Motor neuron (in vitro differentiated cells): ENCODE measurements at places on chromosomes 11 and 22. TPM values are rescaled to one million over a fixed set of nuclear protein-coding genes. Genes with fewer than 3 reads are reported as not detected.

DNA sequence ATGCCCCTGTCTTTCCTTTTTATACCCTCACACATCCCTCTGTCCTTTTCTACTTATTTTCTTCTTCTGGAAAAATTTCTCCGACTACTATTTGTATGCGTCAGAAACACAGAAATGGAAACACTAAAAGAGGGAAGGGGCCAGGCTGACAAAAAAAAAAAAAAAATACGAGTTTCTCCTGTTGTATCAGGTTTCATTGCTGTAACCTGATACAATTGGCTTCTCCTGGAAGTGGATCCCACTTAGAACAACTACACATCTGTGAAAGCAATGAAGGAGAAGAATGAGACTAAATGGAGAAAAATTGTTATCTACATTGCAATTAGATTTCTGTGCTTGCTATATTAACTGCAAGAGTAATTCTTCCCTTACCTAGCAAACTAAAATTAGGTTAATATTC is 393.9 kb downstream of the GUCY1A2 start:
- no peak for ATAC-seq

- no peak for ATAC-seq
These were observed 60.8 kb downstream of the SIK3 start for GRCh38 chr11:117037279-117037974.

- no peak for ATAC-seq
These were observed 70.1 kb upstream of the PHOX2A start for GRCh38 chr11:72313912-72314598.

- no peak for ATAC-seq
These were observed 46.3 kb downstream of the IGLL1 start for GRCh38 chr22:23533771-23534191.

DNA sequence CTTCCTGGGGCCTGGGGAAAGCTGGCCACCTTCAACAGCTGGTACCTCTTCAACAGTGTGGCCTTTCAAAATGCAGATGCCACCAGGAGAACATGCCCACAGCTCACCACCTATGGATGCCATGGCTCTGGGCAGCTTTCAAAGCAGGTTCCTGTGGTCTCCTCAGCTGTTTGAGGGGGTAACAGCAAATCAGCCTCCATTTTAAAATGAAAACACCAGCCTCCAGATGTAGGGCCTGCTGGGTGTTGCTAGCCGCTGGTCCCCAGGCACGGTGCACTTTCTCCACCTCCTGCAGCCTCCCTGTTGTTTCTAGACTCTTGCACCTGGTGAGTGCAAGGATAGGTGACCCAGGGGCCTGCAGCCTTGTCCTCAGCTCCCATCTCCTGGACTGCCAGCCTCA is 10.0 kb downstream of the CDPF1 start:
- ATAC-seq: no peak

The MORC2 gene
- 20.6 and 28.9 TPM in 2 replicates for total RNA-seq

GRCh38 chr11:35721651-35722282 is 59.2 kb downstream of the TRIM44 start:
- ATAC-seq: peak; percentile 20

The C22orf31 gene
- total RNA-seq: 0.77 TPM in 1 of 2 replicates, not detected in the other

- no peak for ATAC-seq
These were observed 2.0 kb downstream of the SYT12 start for GRCh38 chr11:67024966-67025365.

DNA sequence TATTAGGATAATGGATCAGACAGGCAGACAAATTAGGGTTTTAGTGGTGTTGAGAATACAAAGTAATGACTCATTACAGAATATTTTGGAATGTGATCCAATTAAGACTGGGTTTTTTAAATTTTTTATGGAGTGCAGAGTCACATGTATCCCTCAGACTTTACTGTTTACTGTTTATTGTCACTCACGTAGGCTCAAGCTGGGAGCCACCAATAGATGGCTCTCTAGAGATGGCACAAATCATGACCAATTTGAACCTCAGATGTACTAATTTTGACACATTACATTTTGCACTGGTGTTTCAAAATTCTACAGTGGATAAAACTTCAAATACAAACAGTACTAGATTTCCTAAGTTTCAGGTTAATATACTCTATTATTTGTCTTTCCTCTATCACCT is 53.6 kb upstream of the ANO3 start:
- no peak for ATAC-seq

The ARHGAP8 gene
- total RNA-seq: 3.0 and 4.8 TPM in 2 replicates

- peak; percentile 99 for ATAC-seq
These were observed 99.4 kb downstream of the MIAT start for GRCh38 chr22:26756675-26757293.

The PTPN5 gene
- 4.0 and 4.7 TPM in 2 replicates for total RNA-seq

- ATAC-seq: no peak
These were observed 107.5 kb downstream of the NAV2 start for GRCh38 chr11:19820100-19820499.

The CDC45 gene
- 28.3 and 28.7 TPM in 2 replicates for total RNA-seq

DNA sequence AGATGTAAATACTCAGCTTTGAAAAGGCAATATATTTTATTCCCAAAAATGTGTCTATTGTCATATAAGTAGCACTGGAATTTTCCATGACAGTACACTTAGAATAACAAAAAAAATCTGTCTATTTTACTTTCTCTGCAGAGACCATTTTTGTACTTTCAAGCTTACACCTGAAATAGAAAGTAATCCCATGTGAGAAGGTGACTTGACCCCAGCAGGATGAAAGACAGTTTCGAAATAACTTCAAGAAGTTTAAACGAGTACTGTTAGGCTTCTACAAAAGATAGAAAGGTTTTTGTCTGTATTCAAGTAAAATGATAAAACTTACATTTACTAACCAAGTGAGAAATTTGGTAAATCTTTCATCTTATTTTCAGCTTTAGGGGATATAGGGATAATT is 259.9 kb upstream of the CTSC start:
- ATAC-seq: no peak

GRCh38 chr11:24312464-24313238 is 184.2 kb upstream of the LUZP2 start:
- ATAC-seq: no peak

- no peak for ATAC-seq
These were observed 2154.9 kb downstream of the LRRC4C start for GRCh38 chr11:39304586-39304985.

- ATAC-seq: no peak
These were observed 20.7 kb upstream of the SEPTIN5 start for GRCh38 chr22:19693581-19693980.

GRCh38 chr22:18110194-18110953 is at the start of gene TUBA8:
TUBA8 (plus strand) TSS chr22:18110809; CDS start chr22:18110866, 57 bp downstream.
- peak; percentile 83 for ATAC-seq

GRCh38 chr22:49182416-49182815 is 645.3 kb downstream of the BRD1 start:
- ATAC-seq: no peak

DNA sequence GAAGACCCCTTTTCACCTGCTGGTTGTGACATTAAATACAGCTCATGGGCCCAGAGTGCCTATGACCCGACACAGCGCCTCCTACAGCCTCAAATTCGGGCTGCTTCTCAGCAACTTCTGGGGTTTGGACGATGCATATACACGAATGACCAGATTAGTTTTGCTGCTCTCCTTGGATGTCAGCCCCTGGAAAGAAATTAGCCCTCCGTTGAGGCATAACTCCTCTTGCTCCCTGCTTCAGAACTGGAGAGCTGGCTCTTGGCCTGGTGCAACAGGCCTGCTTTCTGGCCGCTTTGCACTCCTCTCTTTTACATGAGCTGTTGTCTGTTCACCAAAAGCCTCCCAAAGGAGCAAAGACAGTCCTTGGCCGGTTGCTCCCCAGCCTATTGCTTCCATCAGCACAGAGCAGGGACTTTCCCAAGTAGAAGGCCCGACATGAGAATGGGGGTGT is 3.3 kb downstream of the TECTA start:
- no peak for ATAC-seq

DNA sequence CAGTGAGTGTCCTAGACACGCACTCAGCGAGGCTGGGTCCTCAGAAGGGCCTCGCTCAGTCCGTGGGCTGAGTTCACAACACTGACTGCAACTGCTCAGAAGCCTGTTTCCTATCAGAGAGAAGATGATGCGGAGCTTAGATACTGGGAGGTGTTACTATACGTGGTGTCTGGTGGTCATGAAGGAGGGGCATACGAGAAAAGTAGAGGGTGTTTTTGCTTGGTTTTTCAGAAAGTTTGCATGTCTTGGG is 9.5 kb upstream of the SERPIND1 start:
- no peak for ATAC-seq

- no peak for ATAC-seq
These were observed 18.9 kb downstream of the ARFGAP2 start for GRCh38 chr11:47157805-47158204.

- ATAC-seq: no peak
These were observed 24.7 kb downstream of the PLEKHA7 start for GRCh38 chr11:16989554-16989953.

The HDAC10 gene
- 9.0 and 11.4 TPM in 2 replicates for total RNA-seq

The HMOX1 gene
- 9.9 and 10.6 TPM in 2 replicates for total RNA-seq

The ARAP1 gene
- 14.2 and 15.2 TPM in 2 replicates for total RNA-seq

The BIRC3 gene
- 0.91 and 1.2 TPM in 2 replicates for total RNA-seq

The TRIM5 gene
- total RNA-seq: 47.9 and 52.6 TPM in 2 replicates

GRCh38 chr11:72984453-72985077 is 157.6 kb downstream of the FCHSD2 start:
- no peak for ATAC-seq

The ART1 gene
- total RNA-seq: 0.28 and 0.39 TPM in 2 replicates

The SLC37A2 gene
- 3.2 and 3.5 TPM in 2 replicates for total RNA-seq

- peak; percentile 21 for ATAC-seq
These were observed 2.0 kb downstream of the PAAF1 start for GRCh38 chr11:73878771-73879170.

DNA sequence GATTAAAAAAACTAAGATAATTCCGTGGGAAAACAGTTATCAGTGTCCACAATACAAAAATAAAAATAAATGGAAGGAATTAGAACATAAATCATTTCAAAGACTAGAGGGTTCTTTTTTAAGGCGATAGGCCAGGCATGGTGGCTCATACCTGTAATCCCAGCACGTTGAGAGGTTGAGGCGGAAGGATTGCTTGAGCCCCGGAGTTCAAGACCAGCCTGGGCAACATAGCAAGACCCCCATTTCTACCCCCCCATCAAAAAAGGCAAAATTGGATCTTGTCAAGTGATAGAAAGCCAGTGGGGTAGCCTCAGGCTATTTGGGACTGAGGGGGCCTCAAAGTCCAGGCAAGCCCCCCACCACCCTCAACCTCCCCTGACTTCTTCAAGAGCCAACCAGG is 20.6 kb upstream of the POLA2 start:
- no peak for ATAC-seq

The MUC5B gene
- total RNA-seq: 1.4 and 4.2 TPM in 2 replicates

DNA sequence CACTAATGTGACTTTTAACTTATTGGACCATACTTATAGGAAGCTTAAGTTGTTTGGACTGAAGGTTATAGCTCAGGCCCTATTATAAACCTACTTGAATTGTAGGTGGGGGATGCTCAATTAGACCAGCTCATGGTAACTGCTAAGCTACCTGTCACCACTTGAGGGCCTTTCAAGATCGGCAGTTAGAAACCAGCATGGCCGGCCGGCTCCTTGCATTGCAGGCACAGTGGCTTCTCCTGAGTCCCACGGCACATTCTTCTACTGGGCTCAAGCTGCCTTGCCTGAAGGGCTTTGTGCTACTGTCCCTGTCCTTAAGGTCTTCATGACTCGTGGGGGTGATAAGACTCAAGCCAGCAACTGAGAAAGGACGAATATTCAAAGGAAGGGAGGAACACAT is 70.8 kb downstream of the TBC1D22A start:
- ATAC-seq: no peak

- no peak for ATAC-seq
These were observed 64.2 kb downstream of the SWAP70 start for GRCh38 chr11:9728058-9728457.

DNA sequence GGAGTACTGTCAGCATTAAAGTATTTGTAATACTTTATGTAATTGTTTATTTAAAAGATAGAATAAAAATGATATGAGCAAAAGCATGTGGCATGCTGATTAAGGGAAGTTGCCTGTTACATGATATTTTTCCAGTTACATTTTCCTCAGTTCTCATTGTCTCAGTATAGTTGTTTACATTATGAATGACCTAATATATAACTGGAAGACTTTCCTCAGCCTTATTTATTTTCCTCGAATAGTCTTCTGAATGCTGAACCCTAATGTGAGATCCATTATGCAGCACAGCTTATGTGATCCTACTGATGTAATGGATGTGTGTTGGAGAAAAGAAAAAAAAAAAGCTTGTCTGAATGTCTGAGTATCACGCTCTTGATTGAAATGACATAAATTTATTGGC is 95.5 kb downstream of the LUZP2 start:
- ATAC-seq: peak; percentile 63

DNA sequence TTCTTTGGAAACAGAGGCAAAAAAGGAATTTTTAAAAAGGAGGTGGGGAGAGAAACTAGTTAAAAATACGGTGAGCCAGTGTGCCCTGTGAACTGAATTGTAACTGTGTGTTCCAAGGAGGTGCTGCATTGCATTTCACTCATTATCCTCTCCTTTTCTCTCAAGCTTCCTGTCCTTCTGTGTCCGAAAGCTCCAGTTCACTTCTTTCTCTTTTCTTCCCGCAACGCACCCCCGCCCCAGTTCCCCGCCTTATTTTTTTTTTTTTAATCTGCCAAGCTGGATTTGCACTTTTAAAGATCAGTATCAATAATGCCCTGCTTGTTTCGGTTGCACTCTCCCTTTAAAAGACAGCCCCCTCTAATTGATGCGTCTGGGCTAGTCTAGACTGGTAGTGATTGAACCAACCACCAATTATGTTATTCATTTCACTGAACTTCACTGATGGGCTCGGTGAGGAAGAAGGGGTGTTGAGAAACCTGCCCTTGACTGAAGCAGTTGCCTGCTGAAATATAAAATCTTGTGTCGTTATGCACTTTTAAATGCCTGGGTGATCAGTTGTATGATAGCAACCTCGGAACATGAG is 18.5 kb downstream of the BLID start:
- ATAC-seq: peak; percentile 35

The TIMP3 gene
- total RNA-seq: 151 and 158 TPM in 2 replicates

- ATAC-seq: peak; percentile 74
These were observed 34.1 kb upstream of the GLYATL1 start for GRCh38 chr11:58905011-58905720.

GRCh38 chr11:76152086-76152681 is 54.1 kb downstream of the WNT11 start:
- ATAC-seq: peak; percentile 66

The FGF3 gene
- 0.11 TPM in 1 of 2 replicates, not detected in the other for total RNA-seq

DNA sequence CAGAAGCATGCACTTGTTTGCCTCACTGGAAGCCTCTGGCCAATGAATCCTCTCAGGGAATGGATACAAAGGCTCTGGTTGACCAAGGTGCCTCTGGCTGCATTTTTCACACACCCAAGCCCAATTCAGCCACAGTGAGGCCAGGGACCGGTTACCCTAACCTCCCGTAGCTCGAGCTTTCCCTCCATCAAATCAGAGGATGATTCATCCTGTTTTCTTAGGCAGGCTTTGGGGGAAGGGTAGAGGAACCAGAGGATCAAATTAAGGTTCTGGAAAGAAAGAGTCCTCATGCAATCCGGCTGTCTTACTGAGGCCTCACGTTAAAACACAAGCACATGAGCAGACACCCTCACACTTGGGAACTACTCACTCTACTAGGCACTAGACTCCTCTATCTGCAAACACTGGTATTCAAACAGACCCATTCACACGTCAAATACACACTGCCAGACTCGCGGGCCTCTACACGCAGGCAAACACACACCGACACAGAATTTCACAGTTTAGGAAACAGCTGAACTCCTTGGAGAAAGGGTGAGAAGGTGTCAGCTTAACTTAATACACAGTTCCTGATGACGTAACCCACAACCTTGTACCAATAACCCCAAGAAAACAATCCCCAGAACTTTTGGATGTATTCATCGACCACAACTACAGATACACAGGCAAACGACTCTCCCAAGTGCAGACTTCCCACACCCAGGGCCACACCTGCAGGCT is 12.4 kb downstream of the NRXN2 start:
- ATAC-seq: no peak

GRCh38 chr11:91966368-91966767 is 258.2 kb upstream of the FAT3 start:
- ATAC-seq: no peak
